Stimulated activated CD8-positive, alpha-beta memory T cell treated with anti-CD3 and anti-CD28 coated beads, Interleukin-4, amount 100 ng/mL, for 24 hours (primary cell): ENCODE measurements at places on chromosomes 1 and 21.

GRCh38 chr21:35057428-35057827 lies 8.3 kb upstream of the RUNX1 start:
- DNase-seq: no peak

DNA sequence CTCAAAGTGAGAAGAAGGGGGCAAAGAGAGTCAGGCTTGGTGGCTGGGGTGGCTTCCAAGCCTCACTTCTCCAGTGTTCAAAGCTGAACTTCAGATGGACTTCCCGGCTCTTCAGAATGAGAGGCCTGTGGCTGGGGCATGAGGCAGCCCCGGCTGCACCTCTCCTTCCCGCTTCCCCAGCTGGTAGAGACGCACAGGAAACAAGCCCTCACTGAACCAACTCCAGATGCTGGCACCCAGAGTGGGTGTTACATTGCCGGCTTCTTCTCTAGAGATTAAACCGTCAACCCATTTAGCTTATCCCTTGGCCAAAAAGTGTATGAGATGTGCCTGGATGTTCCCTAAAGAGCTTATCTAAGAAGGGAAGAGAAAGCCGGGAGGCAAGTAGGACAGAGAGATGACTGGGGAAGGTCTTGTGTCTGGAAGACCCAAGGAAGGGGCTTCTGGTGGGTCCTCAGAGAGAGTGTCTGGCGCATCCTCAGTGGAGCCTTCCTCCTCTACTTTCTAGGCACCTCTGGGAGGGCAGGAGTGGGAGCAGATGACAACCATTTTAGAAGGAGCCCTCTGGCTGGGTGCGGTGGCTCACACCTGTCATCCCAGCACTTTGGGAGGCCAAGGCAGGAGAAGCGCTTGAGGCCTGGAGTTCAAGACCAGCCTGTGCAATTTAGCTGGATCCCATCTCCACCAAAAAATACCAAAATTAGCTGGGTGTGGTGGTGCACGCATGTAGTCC lies 2.0 kb downstream of the ADAMTSL4 start:
- no peak for DNase-seq

DNA sequence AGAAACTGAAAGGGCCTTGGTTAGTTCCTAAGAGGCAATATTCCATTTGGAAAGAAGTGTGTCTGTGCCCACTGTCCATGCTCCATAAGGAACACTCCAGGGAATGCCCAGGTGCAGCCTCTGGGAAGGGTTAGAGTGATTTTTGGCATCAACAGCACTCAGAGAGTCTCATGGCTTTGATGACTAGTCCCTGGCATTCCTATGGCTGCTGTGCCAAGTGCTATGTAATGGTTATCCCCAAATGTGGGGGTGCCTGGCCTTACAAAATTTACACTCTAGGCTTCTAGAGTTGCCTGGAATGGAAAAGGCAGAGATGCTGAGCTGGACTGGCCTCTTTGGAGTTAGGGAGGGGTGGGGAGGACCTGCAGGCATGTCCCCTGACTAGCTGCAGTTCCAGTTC lies 75.0 kb upstream of the BCAR3 start:
- no peak for DNase-seq

DNA sequence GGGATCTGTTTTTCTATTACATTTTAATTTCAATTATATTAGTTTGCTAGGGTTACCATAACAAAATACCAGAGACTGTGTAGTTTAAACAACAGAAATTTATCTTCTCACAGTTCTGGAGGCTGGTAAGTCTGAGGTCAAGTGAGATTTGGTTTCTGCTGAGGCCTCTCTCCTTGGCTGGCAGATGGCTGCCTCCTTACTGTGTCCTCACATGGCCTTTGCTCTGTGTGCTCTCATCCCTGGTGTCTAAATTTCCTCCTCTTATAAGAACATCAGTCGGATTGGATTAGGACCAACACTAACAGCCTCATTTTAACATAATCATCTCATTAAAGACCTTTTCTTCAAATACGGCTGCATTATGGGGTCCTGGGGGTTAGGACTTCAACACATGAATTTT lies 195.2 kb upstream of the CHODL start:
- no peak for DNase-seq

GRCh38 chr1:79215311-79215710 lies 208.8 kb upstream of the ADGRL4 start:
- no peak for DNase-seq

- no peak for DNase-seq
Measured at GRCh38 chr1:174447866-174448530, at the start of gene GPR52. TSS of gene GPR52 (plus strand) at chr1:174447964. CDS start at chr1:174448112, 148 bp downstream.

GRCh38 chr1:177631770-177632169 lies 338.1 kb downstream of the SEC16B start:
- no peak for DNase-seq

- DNase-seq: no peak
Measured at GRCh38 chr1:109242387-109242786, 7.0 kb upstream of the CELSR2 start.

- no peak for DNase-seq
Measured at GRCh38 chr1:191142748-191143147, 665.1 kb upstream of the BRINP3 start.
